ENCODE measurements at places on chromosomes 3 and 15.

GRCh38 chr3:161108840-161109239 is 3.7 kb upstream of the B3GALNT1 start:
- no peak for DNase-seq

- no peak for DNase-seq
Observed at GRCh38 chr3:24069045-24069444, 124.0 kb downstream of the NR1D2 start.

DNA sequence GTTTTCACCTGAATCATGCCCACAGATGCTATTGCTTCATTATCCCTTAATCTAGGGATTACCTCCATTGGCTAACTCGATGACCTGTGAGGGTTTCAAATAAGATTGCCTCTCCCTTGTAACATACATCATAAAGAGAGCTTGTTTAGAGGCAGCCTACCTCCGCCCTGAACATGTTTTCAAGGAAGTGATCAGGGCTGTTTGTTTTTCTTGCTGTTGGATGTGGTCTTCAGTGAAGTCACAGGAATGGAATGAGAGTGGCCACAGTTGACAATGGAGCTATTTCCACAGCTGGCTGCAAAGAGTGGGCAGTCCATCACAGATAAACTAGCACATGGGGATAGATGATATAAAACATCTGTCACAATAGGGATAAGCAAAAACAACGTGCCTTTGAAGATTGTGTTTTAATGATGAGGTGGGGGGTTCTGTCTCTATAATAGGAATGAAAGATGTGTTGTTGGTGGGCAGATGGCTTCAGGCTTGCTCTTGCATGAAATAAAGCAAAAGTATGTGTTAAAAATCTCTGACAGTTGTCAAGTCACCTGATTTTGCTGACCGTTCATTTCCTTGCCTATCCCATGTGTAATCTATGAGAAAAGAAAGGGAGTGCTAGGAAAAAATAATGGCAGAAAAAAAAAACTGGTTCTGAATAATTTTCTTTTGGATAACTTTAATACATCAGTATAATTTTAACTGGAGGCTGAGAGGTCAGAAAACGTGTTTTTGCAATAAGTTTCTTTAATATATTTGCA is 642.3 kb downstream of the RBMS3 start:
- no peak for DNase-seq

- DNase-seq = no peak
Observed at GRCh38 chr3:72474775-72475174, 373.5 kb downstream of the SHQ1 start.

GRCh38 chr3:76570436-76571057 is 469.4 kb upstream of the ROBO2 start:
- DNase-seq = no peak

DNA sequence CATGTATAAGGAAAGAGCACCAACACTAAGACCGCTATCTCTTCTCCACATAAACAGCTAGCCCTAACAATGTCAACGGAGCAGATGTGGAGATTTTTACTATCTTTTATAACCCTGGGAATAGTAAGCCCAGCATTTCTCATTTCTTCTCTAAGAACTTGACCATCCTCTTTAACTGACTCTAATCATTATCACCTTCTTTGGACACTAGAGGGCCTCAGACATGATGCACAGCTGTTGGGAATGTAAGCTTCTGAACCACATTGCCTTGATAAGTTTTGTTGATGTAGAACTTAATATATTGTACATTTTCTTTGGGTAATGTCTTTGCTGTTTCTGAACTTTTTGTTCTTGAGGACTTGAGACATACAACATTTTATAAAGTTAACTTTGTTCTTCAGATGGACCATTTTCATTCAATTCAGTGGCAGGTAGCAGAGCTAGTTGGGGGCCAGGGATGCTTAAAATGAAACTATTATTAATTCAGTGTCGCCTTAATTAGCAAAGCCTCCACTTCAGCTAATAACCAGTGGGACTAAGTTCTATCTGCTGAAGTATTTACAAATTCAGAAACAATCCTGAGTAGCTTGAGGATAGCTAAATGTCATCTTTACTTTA is 9.6 kb upstream of the TAGLN3 start:
- peak; percentile 20 for DNase-seq

- no peak for DNase-seq
Observed at GRCh38 chr3:49899815-49900214, 3.9 kb downstream of the MST1R start.

GRCh38 chr3:110697961-110698360 is 373.7 kb upstream of the NECTIN3 start:
- DNase-seq = no peak

DNA sequence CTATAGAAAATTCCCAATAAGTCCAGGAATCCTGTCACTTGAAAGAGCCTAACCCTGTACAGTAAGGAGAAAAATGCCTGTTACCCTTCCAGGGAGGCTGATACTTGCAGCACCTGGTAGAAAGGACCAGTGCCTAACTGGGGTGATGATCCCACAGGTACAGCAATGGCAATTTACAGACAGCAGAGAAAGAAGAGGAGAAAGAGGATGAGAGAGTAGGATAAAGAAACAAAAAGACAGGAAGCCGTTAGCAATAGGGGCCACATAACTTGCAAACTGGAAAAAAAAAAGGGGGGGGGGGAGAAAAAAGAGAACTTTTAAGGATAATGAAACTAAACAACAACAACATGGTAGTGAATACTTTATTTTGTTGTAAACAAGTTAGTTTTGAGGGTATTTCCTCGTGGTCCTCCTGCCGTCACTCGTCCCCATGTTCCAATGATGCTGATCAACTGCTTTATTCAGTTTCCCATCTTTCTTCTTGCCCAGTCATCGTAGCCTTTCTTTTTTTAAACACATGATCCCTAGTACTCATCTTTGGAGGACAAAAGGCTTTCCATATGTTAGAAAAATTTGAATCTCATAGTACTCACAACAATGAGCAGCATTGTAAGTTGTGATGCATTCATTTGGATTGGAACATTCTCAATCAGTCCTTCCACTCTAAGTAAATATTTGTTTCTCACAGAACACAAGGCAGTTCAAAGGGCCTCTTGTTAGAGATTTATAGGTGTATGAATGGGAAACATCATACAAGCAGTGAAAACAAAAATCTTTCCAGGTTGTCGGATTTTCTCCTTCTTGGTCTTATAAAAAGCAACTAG is 8.6 kb downstream of the TM4SF1 start:
- no peak for DNase-seq

DNA sequence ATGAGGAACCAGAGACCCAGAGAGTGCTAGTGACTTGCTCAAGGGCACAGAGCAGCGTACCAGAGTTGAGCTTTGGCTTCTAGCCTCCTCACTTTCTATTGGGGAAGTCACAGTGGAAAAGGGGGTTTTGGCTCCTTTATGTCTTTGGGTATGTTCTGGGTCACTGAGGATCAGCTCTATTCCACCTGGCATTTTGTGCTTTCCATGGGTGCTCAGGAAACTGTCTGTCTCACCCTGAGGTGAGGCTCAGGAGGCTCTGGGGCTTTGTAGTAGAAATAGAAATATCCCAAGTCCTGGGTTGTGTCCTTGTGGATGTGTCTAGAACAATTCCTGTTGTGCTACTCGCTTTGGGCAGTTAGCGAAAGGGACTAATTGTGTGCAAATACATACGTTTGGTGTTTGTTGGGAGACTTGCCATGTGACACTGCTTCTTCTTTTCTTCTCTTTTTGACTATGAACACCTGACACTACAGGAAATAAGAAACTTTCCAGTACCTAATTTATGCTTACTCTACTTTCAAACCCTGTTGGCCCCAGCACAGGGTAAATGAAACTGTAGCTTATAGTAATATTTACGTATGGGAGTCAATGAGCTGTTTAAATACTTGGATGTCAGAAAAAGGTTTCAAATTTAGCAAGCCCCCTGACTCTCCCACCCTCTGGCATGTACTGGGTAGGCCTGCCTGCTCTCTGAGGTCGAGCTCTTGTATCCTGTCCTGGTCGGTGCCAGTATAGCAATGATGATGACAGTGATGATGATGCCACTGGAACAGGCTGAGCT is 35.6 kb downstream of the SMAD3 start:
- no peak for DNase-seq

GRCh38 chr3:66565301-66565700 is 64.5 kb upstream of the LRIG1 start:
- DNase-seq = no peak

DNA sequence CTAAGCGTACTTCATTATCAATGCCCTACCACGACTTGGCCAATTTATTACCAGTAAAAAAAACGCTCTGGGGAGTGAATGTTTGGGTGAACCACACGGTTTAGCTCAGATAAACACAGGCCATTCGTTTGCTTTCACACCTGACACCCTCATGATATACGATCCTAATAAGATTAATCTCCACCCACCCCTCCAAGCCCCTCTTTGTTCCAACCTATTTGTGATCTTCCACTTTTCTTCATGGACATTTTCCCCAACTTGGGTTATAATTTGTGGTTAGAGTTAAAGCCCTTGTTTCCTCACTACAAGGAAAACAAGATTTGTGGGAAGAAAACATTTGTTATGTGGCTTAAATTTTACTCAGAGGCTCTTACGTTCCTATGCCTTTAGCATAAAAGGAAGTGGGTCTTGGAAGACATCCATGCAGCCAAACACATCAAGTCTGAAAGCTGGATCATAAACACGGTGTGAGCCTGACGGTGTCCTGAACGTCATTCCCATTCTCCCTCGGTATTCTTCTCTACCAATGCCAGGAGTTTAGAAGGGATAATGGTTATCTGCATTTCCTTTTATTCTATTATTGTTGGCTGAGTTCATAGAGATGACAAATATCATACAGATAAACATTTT is 518.9 kb downstream of the NR2F2 start:
- DNase-seq = no peak

DNA sequence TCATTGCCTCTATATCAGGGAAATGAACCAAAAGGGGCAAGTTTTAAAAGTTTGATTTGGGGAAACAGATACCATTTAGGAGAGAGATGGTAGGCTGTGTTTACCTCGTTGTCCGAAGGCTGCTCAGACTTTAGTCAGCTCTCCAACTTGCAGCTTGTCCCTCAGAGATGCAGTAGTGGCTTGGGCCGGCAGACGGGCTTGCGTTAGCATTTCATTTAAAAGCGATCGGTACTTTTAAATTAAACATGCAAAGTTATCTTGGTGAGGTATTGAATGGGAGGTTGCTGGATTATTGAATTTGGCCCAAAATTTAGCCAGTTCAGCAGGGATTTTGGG is 26.2 kb downstream of the EEFSEC start:
- no peak for DNase-seq

GRCh38 chr3:128051837-128052594 is at the start of gene SEC61A1:
Gene SEC61A1 (plus strand): TSS chr3:128052437. CDS start chr3:128052553, 116 bp downstream.
- DNase-seq = peak; percentile 94

- DNase-seq = no peak
Observed at GRCh38 chr3:98900265-98901118, 1.0 kb downstream of the DCBLD2 start.

- DNase-seq = no peak
Observed at GRCh38 chr3:52774901-52775864, 2.2 kb upstream of the ITIH1 start.

DNA sequence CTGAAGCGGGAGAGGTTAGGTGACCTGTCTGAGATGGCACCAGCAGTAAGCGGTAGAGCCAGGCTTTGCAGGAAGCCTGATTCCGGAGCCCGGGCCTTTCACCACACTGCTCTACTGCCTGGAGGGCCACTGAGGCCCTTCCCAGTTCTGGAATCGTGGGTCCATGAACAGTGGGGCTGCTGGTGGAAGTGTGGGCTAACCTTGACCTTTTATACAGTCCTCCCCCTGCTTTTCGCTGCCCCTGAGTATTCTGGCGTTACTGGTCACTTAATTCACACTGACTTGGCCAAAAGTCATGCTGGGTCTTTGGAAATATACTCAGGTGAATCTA is 2.6 kb upstream of the ABTB1 start:
- no peak for DNase-seq

Measured in retina (tissue), 1 donor.